ENCODE measurements at places on chromosomes 7 and 10. TPM values are rescaled to one million over a fixed set of nuclear protein-coding genes. Genes with fewer than 3 reads are reported as not detected.

GRCh38 chr7:134444198-134444960, 14.5 kb downstream of the AKR1B1 start:
- DNase-seq = no peak

DNA sequence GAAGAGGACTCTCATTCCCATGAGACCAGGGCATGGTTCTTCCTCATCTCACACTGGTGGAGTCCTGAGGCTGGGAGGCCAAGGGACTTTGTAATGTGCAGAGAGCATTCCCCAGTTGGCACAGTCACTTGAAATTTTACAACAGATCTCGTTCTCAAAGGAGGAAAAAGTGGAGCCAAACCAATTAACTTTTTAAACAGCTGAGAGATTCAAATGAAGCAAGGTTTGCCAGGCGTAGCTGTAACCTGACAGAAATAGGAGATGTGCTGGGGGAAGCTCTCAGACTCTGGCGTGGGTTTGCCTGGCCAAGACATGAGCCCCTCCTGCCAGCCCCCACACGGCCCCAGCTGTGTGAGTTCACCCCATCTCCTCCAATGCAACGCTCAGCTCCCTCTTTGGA, 12.0 kb upstream of the CPXM2 start:
- no peak for DNase-seq

DNA sequence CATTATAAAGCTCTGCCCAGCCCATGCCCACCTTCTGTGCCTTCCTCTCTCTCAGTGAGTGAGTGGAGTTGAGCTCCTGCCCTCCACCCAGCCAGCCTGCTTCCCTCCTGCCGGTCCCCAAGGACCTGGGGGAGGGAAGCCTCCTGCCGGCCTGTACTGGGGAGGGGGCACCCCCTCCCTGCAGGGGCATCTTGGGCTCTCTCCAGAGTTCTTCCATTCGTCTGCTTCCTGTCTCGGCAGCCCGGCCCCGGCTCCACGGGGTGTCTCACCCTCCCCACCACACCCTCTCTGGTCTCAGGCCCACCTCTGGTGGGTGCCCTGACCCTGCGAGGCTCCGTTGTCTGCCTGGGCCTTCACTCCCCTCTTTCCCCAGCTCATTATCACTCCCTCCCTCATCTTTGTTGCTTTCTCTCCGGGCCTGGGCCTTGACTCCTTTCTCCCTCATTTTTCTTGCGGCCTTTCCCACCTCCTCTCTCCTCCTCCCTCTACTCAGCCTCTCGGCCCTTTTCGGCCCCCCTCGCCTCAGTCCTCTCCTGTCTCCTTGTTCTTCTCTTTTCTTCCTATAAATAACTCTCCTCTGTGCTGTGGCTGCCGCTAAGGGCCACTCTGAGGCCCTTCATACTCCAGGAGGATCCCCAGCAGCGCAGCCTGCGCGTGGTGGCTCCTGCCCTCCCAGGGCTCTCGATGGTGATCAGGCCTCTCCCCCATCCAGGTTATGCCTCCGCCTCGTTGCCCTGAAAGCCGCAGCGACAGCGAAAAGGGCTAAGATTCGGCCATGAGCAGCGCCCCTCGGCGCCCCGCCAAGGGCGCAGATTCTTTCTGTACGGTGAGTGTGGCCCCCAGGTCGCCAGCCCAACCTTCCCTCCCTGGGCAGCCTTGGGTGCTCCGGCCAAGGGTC, 2.1 kb downstream of the SLC4A2 start:
- DNase-seq = no peak

DNA sequence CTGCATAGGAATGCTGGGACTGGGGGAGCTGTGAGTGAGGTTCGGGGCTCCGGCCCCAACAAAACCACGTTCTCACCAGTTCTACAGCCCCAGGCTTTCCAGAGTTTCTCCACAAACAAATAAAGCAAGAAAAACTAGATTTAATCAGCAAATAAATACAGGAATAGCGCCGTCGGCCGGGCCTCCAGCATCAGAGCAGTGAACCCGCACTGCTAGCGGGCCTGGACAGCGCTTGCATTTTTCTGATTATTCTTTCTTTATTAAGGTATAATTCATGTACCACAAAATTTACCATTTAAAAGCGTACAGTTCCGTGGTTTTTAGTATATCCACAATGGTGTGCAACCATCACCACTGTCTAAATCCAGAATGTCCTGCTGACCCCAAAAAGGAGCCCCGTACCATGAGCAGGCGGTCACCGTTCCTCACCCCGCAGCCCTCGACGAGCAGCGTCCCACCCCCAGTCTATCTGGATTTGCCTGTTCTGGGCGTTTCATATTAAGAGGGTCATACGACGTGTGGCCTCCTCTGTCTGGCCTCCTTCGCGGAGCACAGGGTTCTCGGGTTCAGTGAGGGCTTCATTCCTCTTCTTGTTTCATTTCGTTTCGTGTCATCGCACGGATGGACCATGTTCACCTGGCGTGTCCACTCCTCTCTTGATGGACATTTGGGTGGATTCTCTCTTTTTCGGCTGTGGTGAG, 35.5 kb upstream of the FOXL3 start:
- no peak for DNase-seq

The CTBP2 gene
- total RNA-seq = 82.7 TPM

DNA sequence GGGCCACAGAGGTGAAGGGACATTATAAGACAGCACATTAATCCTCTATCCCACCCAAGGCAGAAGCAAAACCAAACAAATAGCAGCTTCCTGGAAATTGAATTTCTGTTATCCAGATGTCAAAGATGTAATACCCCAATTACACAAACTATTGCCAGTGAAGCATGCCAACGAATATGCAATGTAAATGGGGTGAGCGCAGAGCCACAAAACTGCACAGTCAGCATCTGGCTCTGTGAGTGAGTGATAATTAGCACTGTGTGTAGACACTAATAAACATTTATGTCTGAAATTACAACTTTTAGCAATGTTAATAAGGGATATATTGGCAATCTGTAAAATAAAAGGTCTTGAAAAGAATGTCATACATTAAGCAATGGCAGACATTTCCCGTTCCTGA, 3.2 kb downstream of the BEND7 start:
- no peak for DNase-seq

The PPP1R17 gene
- not detected for total RNA-seq

GRCh38 chr7:105389088-105389650, 448 bp upstream of the SRPK2 start:
- DNase-seq = peak; percentile 64

GRCh38 chr10:109838592-109839244, 84.6 kb downstream of the XPNPEP1 start:
- DNase-seq = no peak

DNA sequence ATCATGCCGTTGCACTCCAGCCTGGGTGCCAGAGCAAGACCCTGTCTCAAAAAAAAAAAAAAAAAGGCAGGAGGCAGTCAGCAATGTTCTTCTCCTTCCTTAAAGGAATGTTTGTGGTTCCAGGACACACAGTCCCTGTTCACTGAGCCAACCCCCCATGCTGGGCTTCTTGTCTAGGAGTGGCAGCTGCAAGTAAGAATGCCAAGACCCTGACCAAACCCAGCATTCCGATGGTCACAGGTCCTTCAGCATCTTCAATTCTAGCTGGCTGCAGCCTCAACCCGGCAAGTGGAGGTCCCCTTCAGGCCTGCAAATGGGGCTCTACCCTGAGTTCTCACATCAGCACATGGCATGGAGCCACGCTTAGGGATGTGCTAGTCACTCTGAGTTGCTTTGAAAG, 38.2 kb upstream of the CUX1 start:
- no peak for DNase-seq

The WIPF3 gene
- total RNA-seq = 0.27 TPM

The OR2A12 gene
- total RNA-seq = not detected
